CD4-positive, alpha-beta T cell treated with Interleukin-10 for 1 hour (primary cell): ENCODE measurements at places on chromosomes 16 and 17.

DNA sequence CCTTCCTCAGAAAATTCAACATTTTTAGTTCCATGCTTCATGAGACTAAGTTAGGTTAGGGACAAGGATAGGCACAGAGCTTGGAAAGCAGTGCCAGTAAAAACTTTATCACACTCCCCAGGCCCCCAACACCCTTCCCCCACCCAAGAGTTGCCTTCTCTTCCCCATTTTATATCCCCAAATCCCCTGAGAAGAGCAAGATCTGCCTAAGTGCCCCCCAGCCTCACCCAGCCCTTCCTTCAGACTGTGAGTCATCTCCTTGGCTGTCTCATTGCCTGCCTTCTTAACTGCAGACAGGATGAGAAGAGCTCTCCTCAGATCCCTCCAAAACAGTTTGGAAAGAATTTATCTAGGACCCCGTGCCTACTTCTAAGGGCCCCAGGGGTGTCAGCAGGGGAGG, 55.8 kb downstream of the NEUROD2 start:
- no peak for DNase-seq

DNA sequence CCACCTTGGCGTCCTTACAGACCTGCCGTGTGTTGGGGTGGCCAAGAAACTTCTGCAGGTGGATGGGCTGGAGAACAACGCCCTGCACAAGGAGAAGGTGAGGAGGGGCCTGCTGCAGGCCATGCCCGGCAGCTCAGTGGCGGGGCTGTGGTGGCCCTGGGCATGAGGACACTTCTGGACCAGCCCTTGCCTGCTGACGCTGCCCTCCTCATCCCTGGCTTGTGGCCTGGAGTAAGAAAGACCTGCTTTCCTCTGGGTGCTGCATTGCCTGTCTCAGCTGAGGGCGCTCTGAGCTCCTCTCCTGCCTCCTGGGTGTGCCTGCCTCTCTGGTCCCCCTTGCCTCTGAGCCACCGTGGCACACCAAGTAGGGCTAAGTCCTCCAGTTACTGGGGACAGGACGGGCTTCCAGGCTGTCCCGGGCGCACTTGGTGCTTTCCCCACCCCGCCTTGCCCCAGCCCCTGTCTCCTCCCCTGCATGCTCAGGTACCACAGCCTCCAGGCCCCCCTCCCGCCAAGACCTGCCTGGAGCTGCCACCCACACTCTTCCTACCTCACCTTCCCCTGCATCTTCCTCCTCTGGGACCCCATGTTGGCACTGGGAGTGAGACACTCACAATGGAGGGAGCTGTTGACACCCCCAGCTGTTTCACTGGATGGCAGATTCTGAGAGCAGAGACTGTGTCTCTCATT, 8.7 kb downstream of the ENDOV start:
- DNase-seq: no peak

DNA sequence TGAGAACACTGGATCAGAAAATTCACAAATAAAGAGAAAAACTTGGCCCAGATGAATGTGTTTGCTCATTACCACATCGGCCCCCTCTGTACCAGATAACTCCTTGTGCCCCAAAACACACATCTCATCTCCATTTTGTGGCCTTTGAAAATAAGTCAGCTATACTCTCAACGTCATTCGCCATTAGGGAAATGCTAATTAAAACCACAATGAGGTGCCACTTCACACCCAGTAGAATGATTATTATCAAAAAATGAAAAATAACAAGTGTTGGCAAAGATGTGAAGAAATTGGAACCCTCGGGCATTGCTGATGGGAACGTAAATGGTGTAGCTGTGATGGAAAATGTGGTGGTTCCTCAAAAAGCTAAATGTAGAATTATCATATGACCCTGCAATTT, 34.6 kb upstream of the AKTIP start:
- peak; percentile 28 for DNase-seq

DNA sequence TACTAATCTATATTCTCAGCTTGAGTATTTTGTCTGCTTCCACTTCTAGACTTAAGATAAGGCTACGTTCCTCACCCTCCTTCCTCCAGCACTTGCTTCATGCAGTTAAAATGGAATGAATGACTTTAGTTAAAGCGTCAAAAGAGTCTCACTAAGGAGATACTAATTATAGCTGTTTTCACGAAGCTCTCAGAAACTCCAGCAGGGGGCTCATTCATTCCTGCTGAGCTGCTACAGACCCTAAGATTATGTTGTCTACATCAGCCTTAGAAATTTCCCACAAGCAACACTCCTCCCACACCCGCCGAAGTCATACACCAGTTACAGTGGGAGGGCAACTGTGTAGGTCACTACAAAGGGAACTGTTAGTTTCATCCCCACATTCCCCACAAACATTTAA, 57.0 kb upstream of the KIFC3 start:
- DNase-seq: peak; percentile 2

DNA sequence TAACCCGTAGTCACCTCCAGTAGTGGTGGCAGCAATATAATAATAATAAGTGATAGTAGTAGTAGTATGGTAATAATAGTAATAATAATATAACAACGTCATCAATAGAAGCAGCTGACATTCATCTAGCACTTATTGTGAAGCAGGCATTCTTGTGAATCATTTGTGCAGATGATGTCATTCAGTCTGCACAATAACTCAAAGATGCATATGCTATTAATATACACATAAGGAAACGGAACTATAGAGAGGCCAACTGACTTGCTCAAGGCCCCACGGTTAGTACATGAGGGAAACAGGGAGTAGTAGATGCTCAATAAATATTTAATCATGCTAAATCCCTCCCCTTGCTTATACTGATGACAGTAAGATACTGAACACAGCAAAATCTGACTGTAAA, 35.4 kb upstream of the GAN start:
- DNase-seq: no peak

- DNase-seq: no peak
Measured at GRCh38 chr17:81932333-81932983, 4.6 kb downstream of the PYCR1 start.
